ENCODE measurements at places on chromosomes 5 and 9.
A peak's percentile ranks its signal among the peaks of the same experiment; 100 is the strongest.

DNA sequence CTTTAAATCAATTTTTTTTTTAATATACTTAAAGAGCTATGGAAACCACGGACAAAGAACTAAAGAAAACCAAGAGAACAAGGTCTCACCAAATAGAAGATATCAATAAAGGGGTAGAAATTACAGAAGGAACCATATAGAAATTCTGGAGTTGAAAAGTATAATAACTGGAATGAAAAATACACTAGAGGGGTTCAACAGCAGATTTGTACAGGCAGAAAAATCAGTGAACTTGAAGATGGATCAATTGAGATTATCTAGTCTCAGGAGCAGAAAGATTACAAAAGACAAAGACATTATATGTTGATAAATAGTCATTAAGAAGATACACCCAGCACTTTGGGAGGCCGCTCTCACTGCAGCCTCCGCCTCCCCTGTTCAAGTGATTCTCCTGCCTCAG, 56.1 kb downstream of the GAPVD1 start:
- DNase-seq = no peak

- no peak for DNase-seq
These were observed 30.5 kb downstream of the RXRA start for GRCh38 chr9:134356496-134357470.

DNA sequence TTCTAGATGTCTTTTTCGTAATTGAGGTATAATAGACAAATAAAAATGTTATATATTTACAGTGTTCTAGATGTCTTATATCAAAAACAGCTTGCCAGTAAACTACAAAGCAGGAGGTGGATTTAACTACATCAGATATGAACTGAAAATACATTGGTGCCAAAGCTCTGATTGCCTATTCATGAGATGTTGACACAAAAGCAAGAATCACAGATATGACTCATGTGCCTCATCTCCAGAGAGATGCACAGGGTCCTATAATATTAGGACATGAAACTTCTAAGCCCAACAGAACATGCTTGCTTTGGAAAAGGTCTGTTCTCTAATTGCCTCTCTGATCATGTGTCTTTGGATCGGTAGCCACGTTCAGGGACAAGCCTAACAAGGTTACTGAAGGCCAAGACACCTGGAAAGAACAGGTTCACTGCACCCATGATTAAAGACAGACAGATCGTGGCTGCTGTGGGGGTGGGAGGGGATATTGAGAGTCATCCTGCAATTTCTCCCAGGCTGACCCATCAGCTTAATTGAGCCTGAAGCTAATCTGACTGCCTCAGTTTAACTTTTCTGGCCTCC, 16.8 kb downstream of the ABCA1 start:
- DNase-seq = no peak

- no peak for DNase-seq
These were observed 89.0 kb downstream of the GCNT4 start for GRCh38 chr5:74963407-74963806.

- no peak for DNase-seq
These were observed 398.1 kb downstream of the MAN2A1 start for GRCh38 chr5:110087829-110088228.

GRCh38 chr5:154647761-154648145, 107.4 kb upstream of the LARP1 start:
- DNase-seq = no peak

GRCh38 chr5:79133657-79134451, 22.2 kb downstream of the BHMT start:
- DNase-seq = peak; percentile 56

- no peak for DNase-seq
These were observed 184.0 kb downstream of the MAN2A1 start for GRCh38 chr5:109873687-109874086.

DNA sequence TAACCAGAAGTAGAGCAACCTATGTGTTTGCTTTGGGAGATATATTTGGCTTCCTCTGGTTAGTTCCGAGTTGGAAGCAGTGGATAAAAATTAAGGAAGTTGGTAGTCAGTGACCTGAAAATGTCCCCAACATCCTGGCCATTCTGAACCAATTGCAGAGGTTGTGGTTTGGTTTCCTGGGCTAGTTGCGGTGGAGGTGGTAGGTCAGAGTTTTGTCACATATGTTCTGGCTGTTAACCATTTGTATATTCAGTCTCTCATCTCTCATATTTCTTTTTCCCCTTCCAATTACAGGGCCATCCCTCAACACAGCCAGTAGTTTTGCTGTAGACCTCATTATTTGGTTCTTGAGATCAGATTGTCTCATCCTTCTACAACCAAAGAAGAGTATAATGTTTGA, 1026.9 kb downstream of the PTPRD start:
- no peak for DNase-seq

- DNase-seq = no peak
These were observed 72.4 kb upstream of the GNAQ start for GRCh38 chr9:78103971-78104433.

DNA sequence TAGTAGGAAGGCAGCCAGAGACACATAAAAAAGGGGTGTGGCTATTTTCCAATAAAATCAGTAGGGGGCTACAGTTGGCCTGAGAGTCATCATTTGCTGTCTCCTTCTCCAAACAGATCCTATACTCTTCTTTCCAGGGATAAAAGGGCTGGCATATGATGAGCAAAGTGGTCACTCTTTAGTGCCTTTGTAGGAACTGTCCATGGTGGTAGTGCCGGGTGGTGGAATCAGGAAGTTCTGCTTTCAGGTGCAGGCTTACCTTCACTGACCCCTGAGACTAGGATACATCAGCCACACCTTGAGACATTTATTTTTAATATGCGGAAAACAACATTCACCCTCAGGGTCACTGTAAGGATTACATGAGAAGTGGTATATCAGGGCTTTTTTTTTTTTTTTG, 80.8 kb downstream of the ASTN2 start:
- no peak for DNase-seq

- DNase-seq = no peak
These were observed 20.7 kb downstream of the ITGA1 start for GRCh38 chr5:52808316-52808901.

DNA sequence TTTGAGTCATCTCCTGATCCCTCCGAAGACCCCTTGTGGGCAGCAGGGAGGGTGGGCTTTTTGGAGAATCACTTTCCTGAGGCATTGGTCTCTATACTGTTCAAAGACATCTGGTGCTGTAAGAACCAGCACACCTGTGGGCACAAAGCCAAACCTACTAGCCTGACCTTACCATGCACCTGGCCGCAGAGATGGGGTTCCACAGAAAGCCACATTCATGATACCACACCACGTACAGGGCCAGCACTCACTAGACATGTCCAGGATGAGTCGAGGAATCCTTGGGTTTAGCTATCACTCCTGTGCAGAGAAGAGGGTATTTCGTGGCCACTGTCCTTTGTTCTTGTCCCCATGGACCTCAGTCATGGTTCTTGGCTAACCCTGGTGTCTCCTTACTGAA, 203.4 kb downstream of the CACNA1B start:
- DNase-seq = no peak

DNA sequence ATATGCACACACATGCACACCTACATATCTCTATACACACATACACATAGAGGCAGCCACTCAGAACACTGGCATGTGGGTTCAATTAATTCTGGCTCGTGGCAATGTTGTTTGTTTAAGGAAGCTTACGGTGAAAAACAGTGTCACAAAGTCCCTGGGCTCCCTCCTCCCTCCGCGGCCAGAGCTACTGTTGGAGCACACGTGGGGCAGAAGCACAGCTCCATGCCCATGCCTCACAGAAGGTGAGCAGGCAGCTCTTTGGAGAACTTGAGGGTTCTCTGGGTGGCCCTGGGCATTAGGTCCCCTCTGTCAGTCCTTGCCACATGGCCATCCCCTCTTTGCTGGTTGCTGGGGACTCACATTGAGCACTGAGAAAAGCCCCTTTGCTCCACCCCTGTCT, 107.5 kb downstream of the GADD45G start:
- DNase-seq = no peak

- no peak for DNase-seq
These were observed 4.5 kb downstream of the ABCA2 start for GRCh38 chr9:137023583-137023991.

DNA sequence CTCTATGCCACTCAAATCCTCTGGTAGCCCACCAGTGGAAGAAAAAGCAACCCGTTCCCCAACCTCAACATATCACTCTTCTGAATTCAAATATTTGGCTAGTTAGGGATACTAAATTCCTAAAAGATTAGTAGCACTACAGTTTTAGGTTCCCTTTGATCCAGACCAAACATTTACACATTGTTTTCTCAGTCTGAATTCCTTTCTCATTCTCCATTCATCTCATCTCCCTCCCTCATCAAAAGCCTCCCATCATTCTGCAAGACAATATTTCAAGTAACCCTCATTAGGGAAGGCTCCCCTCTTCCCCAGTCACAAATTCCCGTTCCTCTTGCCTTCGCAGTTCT, 26.3 kb downstream of the ADAM19 start:
- no peak for DNase-seq

All from SHP77 (cell line).